ENCODE measurements at places on chromosomes 1 and 21.

- DNase-seq: no peak
These were observed 91.9 kb upstream of the BACE2 start for GRCh38 chr21:41076064-41076463.

- DNase-seq: peak; percentile 98
These were observed 6.9 kb upstream of the A3GALT2 start for GRCh38 chr1:33327587-33328325.

GRCh38 chr1:8423692-8424538 lies 106.0 kb downstream of the SLC45A1 start:
- peak; percentile 45 for DNase-seq

- DNase-seq: no peak
These were observed 70.9 kb downstream of the PCP4 start for GRCh38 chr21:39938086-39938625.

- DNase-seq: peak; percentile 54
These were observed 323.6 kb downstream of the MRPL39 start for GRCh38 chr21:25283720-25284119.

DNA sequence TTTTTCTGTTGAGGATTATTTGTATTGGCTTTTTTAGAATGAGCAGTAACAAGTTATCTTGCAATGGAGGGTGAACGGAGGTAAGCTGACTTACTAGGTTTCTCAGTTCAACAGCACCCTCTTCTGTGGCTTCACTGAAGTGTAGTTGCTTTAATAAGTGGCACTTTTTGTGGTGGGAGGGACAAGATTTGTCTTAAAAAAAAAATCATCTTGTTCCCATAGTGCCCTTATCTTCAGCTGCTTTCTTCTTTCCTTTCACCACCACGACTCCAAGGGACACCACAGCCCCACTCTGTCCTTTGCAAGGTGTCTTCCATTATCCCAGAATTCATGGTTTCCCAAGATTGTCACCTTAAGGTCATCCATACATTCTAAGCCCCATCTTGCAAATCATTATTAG lies 92.9 kb downstream of the PIGK start:
- peak; percentile 68 for DNase-seq

Data from MCF 10A (cell line).